Naive thymus-derived CD4-positive, alpha-beta T cell (primary cell): ENCODE measurements at places on chromosomes 7 and 10. TPM values are rescaled to one million over a fixed set of nuclear protein-coding genes. Genes with fewer than 3 reads are reported as not detected.

DNA sequence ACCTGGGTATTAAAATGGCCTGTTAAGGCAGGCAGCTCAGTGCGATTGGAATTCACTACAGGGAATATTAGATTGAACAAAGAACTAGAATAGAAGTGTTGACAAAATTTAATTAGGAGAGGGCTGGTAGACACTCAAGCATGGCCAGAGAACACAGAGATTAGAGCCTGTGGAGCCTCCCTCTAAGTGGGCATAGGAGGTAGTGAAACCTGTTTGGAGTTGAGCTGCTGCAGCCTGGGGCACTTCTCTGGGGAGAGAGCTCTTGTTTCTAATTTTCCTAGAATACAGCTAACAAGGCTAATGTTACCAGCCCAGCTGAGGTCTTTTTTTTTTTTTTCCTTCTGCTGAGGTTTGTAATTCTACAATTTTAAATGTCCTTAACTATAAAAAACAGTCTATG lies 46.4 kb downstream of the TMEM168 start:
- no peak for DNase-seq

GRCh38 chr7:155003092-155003375 lies at the start of gene PAXIP1:
TSS of gene PAXIP1 (minus strand) at chr7:155003124. CDS start at chr7:155002929, 195 bp downstream.
- DNase-seq, result no peak

GRCh38 chr7:111301891-111302290 lies 211.0 kb downstream of the LRRN3 start:
- no peak for DNase-seq

DNA sequence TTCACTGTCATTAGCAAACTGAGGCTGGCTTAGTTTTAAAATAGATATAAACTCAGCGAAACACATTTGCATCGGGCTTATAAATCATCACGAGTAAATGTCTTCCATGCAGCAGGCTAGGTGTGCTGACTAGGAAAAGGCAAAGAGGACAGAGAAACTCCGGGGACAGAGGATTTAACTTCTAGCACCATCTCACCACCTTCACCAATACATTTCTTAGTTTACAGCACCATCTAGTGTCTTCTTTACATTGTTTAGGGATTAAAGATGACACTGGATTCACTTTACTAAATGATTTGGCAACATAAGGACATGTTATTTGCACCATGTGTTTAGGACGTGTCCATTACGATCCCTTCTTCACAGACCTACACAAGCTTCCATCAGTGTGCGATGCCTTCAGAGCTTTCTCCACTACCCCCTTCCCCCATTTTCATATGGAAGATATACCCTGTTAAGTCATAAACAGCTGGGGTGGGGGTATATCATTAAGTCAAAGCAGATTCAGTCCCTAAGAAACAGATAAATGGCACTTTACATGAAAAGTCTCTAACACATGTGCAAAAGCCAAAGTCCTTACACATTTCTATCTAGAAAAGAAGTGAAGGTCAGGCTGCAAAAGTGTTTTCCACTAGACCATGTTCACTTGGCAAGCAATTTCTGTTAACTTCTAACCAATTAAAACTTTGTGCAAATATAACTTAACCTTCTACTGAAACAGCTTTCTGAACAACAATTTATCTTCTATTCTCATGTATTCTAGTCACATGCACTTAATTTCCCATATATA lies 103.3 kb downstream of the GRB10 start:
- DNase-seq, result no peak

DNA sequence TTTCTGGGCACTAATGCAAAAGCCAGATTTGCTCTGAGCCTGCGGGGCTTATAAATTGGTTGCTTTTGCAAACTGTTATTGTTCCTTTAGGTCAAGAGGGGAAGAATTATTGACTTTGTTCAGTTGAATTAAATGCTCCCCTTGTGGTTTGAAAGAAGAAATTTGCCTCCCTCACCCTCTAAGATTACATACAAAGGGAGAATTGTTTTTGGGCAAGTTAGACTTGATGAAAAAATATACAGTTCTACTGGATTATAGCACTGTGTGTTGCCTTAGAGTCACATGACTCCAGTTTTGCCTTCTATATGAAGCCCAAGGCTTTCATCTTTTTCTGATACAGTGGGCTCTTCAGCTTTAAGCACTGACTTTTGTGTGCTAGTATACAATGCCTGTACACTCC lies 1265.8 kb upstream of the LRRTM3 start:
- no peak for DNase-seq

- no peak for DNase-seq
Measured at GRCh38 chr10:119177708-119178371, 772 bp downstream of the PRDX3 start.

DNA sequence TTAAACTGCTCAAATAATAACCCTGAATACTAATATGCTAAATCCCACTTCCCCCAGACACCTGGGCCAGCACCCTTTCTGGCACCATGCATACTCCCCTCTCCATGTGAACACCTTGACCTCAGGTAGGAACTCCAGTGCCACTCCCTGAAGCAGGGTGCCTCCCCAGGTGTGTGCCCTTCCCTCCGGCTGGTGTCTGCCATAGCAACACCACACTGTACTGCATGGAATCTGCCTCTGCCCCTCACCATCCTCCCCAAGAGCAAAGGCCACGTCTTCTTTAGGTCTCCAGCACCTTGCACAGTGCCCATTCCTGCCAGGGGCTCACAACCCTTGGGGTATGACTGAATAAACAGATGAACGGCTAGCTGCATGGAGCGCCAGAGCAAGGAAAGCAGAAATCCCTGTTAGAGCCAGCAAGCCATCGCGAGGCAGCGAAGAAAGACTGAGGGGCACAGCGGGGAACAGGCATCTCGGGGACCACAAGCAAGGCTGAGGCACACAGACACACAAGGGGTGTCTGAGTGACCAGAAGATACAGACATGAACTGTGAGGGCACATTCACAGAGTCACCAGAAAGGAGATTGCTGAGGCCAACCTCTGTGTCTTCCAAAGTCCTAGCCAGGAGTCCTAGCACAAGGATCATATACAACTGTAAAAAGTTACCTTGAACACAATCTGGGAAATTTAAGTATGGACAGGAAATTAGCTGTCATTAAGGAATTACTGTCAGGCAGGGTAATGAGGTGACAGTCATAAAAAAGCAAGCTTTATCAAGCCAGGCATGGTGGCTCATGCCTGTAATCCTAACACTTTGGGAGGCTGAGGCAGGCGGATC lies 25.7 kb downstream of the COBL start:
- no peak for DNase-seq

GRCh38 chr7:31794851-31795344 lies 107.9 kb downstream of the PPP1R17 start:
- DNase-seq, result no peak

DNA sequence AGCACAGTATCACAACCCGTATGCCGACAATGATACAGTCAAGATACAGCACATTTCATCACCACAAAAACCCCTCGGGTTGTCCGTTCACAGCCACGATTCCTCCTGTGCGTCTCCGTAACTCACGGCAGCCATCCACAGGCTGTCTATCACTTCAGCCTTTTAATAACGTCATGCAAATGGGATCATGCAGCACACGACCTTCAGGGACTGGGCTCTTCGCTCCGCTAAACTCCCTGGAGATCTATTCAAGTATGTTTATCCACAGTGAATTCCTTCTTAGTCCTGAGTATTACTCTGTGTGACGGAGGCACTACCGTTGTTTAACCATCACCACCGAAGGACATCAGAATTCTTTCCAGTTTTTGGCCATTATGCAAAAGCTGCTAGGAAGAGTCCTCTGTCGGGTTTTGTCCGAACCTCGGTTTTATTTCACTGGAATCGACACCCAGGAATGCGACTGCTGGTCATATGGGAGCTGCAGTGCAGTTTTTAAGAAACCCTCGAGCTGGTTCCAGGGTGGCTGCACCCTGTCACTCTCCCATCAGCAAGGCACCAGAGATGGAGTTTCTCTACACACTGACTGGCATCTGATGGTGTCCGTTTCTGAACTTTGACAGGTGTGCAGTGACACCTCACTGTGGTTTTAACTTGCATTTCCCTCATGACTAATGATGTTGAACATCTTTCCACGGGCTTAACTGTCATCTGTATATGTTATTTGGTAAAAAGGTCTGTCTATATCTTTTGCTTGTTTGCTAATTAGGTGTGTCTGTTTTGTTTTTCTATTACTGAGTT lies 193.6 kb downstream of the MAD1L1 start:
- DNase-seq, result no peak

DNA sequence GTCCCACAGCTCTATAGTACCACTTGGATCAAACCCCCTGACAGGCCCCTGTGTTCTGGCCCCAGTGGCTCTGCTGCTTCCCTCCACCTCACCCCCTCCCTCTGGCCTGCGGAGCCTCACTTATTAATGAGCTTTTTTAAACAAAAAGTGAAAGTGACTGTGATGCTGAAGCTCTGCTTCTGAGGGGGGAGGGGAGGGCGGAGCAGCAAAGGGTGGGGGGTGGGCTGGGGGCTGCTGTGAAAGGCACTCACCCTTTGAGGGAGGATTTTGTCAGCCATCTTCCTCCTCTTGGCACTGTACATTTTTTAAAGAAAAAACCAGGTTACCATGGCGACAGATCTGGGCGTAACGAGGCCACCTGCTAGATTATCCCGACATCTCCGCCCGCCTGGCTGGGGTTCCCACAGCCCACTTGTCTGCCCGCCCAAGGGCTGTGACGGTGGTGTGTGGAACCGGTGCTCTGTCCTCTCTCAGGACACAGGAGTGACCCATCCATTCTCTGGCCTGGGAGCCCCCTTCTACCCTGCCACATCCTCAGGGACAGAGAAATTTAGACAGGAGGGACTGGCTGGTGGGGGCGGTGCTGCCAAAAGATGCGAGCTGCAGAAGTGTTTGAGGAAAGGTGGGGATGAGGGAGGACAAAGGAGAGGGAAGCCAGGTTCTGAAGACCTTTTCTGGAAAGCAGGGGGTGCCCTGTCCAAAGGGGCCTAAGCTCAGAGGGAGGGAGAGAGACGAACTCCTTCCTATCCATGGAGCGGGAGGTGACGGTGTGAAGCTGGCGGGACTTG lies 4.9 kb downstream of the SMARCD3 start:
- peak; percentile 72 for DNase-seq

- no peak for DNase-seq
Measured at GRCh38 chr7:155585532-155585895, 39.2 kb upstream of the CNPY1 start.

DNA sequence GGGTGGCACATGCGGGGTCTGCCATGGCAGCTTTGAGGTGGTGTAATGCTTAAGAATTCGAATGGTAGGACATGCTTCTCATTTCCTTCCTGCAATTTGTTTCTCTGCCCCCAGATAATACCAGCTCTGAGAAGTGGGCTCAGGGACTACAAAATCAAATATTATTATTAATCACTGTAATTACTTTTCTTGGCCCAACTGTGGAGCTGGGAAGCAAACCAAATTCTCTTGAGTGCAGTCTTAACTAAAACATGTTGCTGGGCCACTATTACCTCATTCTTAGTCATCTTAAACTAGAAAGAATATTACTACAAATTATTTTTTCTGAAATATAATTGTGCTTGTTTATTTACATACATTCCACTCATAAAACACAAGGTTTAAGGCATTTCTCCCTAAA lies 566.7 kb upstream of the NRP1 start:
- no peak for DNase-seq

GRCh38 chr10:118027397-118027796 lies 19.3 kb downstream of the RAB11FIP2 start:
- DNase-seq, result no peak

- DNase-seq, result peak; percentile 49
Measured at GRCh38 chr10:18659819-18660535, 746 bp downstream of the ARL5B start.

DNA sequence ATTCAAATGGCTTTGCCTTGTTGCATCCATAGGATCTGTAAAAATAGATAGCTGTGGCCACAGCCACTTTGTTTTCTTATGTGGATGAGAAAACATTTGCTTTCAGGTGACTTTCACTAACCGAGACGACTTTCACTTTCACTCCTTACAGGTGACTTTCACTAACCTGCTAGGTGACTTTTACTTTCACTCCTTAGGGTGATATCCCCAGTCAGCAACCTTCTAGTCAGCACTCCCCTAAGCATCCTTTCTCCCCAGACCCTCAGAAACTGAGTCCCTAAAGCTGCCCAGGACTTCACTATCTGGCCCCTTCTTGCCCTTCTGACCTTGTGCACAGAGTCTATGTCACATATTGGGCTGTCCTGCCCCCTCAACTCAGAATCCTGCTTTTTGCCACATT lies 177.5 kb downstream of the RELN start:
- DNase-seq, result peak; percentile 27

GRCh38 chr7:2185715-2186114 lies 47.0 kb downstream of the MAD1L1 start:
- no peak for DNase-seq

DNA sequence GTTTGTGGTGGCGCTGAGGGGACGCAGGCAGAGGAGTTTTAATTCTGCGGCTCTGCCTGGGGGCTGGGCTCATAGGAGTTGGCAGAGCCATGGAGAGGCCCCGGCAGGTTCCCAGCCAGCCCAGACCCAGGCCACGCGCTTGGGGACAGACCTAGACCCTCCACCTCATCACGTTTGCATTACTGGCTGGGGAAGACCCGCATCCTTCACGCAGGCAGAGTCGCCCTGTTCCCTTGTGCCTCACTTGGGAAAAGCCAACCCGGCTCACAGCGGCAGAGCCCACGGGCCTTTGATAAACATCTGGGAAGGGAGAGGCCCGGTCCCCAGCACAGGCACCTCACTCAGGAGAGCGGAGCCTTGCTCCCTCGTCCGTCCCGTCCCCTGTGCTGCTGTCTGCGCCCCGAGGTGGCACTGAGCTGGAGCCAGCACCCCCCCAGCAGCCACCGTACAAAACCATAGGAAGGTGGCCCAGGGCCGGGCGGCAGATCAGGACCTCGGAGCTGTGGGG lies 112.8 kb downstream of the CYTH3 start:
- DNase-seq, result no peak

GRCh38 chr7:66696774-66697191 lies 43.8 kb upstream of the RABGEF1 start:
- DNase-seq, result no peak

DNA sequence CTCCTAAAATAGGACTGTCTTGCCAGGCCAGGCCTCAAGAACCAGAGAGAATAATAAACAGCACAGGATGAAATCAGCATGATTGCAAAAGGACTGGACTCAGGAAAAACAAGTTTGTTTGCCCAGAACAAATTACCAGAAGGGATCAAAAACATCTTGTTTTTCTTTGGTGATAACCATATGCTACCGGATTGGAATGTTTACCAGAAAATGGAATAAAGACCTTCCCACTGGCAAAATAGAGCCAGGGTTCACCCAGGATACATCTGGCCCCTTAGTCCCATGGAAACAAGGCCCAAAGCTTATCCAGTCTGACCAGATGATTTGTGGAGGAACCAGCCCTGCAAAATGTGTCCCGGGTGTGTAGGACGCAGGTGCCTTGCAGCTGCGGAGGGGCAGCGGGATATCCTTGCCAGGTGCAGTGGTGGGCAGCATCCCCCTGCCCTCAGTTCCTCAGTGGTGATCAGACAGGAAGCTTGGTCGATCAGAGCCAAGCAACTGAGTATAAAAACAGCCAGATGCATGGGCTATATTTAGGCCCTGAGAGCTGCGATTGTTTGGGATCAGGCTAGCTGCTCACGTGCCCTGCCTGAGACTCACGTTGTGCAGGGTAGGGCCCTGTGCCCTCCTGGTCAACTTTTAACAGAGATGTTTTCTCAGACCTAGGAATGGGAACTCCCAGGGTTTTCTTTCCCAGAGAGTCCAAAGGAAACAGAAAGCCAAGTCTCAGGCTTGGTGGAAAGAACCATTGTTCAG lies 4.6 kb upstream of the ZNF22 start:
- DNase-seq, result no peak

SUFU gene
- total RNA-seq, result 17.5 TPM

VSTM4 gene
- total RNA-seq, result not detected

HNRNPH3 gene
- total RNA-seq, result 190 TPM

GARIN1A gene
- total RNA-seq, result 1.8 TPM

PRLHR gene
- total RNA-seq, result not detected

SGMS1 gene
- 29.5 TPM for total RNA-seq

C7orf57 gene
- total RNA-seq, result 0.80 TPM

CPA2 gene
- not detected for total RNA-seq

SPDYE11 gene
- not detected for total RNA-seq

BAMBI gene
- 1.6 TPM for total RNA-seq

TWIST1 gene
- total RNA-seq, result not detected
